Dermis blood vessel endothelial cell (primary cell): ENCODE measurements at places on chromosomes 7 and 10. TPM values are rescaled to one million over a fixed set of nuclear protein-coding genes. Genes with fewer than 3 reads are reported as not detected.

DNA sequence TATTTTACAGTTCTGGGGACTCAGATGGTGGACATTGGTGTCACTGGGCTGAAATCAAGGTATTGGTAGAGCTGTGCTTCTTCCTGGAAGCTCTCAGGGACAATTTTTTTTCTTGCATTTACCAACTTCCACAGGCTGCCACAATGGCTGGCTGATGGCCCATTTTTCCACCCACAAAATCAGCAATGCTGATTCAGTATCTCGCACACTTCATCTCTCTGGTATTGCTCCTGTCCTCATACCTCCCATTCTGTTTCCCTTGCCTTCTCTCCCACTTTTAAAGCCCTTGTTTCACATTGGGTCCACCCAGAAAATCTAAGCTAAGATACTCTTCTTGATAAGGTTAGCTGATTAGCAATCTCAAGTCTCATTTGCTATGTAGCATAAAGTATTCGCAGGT lies 530.9 kb upstream of the POM121L12 start:
- DNase-seq = no peak

DNA sequence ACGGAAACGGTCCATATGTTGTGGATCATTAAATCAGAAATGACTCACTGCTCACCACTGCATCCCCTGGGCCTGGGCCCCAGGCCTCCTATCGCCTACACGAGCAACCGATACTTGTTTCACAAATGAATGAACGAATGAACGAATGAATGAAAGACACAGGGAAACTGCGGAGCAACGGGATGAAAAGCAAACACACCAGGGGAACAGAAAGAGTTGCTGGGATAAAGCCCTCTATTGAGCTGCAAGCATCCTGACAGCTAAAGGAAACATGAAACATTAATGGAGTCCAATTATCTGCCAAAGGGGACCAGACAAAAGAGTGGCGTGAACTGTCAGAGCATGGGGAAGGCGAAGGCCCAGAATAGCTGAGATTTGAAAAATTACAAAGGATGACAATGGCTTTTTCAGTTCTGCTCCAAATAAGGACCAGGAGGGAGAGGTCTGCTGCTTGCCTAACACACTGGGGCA lies 92.1 kb downstream of the GRB10 start:
- DNase-seq = peak; percentile 32

Gene TMEM225B
- 0.09 and 0.17 TPM in 2 replicates for total RNA-seq

DNA sequence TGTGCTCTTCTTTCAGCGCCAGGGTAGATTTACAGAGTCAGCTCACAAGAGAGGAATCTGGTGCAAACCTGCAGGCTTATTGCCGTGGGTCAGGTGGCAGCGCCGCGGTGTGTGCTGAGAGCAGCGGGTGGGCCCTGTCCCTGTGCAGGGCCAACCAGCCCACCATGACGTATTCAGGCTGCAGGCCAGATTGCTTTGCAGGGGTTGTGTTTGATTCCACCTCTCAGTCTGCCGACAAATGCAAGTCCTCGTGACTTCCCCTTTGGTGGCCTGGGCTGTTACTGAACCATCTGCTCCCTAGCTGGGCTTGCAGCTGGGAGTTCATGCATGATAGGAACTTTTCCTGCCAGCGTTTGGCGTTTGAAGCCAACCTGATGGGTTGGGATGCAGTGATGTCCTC lies 66.7 kb upstream of the LEP start:
- DNase-seq = no peak

DNA sequence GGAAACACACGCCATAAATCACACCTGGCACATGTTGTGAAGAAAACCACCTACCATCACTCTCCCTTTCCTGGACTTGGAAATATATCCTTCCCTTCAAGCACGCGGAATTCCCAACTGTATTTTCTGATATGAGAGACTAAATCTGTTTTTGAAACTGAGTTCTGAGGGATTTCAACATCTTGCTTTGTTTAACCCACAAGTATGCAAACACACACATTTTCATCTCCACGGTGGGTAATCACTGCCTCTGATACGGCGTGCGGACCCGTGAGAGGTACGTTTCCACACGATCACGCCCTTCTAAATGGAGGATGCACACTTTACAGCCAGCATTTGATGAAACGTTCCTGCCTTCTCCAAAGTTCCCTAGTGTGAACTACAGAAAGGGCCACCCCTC lies 83.4 kb downstream of the ZRANB1 start:
- no peak for DNase-seq

DNA sequence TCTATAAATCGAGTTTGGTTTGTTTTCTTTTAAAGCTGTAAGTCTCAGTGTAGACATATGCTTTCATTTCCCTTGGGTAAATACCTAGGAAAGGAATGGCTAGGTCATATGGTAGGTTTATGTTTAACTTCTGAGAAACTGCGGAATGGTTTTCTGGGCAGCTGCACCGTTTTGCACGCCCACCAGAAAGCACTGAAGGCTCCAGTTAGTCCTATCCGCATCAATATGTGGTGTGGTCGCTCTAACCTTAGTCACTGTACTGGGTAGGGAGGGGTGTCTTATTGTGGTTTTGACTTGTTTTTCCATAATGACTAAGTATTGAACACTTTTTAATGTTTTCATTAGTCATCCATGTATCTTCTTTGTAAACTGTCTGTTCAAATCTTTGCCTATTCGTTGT lies 279.5 kb upstream of the AKR1E2 start:
- no peak for DNase-seq
